ENCODE measurements at places on chromosomes 7 and 10.

- DNase-seq = peak; percentile 68
Measured at GRCh38 chr10:11246752-11247467, 229.2 kb downstream of the CELF2 start.

GRCh38 chr10:75451831-75452230, 20.4 kb downstream of the LRMDA start:
- DNase-seq = no peak

GRCh38 chr7:56447864-56448693, 331.9 kb upstream of the NUPR2 start:
- DNase-seq = peak; percentile 1

DNA sequence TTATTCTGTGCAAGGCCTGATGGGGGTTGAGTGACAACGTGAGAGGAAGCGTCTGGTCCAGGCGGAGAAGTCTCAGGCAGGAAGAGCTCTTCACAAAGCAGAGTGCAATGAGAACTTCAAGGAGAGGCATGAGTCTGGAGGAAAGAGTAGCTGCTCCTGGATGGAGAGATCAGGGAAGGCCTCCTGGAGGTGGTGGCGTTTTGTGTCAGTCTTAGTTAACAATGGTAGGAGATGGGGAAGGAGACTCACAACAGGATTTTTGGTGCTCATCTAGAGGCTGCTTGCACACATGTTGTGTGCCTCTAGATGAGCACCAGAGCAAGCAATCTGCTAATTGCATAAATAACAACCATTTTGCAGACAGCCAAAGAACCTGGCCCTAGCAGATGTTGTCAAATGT, 442.8 kb upstream of the PODXL start:
- DNase-seq = no peak

DNA sequence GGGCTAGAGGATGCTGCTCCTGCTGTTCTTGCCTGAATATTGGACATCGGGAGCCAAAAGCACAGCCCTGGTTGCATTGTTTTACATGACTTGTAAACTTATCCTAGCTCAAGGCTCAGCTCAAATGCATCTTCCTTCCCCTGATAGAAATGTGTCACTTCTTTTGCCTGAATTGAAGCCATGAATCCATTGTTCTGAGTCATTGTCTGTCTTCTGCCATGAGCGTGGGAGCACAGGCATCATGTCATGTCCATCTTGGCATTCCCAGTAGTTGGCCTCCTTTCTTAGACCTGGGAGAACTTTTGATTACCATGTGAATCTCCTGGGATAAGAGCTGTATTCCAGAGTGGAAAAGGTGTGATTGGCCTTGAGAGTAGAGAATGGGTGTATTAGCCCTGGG, 54.1 kb upstream of the OPN4 start:
- DNase-seq = no peak

DNA sequence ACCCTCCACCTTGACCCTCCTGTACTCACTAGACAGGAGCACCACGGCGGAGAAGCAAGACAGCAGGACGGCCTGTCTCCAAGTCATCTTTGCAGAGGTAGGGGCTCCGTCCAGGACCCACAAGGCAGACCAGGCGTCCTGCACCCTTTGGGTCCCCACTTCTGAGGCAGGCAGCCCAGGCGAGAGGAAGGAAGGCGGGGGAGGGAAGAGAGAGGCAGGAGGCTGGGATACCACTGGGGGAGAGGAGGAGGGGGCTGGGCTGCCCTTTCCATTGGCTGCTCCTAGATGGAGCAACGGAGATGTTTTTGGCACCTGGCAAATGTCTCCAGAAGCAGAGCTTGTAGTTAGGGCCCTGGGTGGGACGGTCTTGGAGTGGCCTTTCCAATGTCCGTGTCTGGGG, at the start of gene UCMA:
UCMA (minus strand) TSS at position 203 of the 400 bp plus-strand sequence; CDS start at position 87, 116 bp downstream.
- no peak for DNase-seq

- DNase-seq = no peak
Measured at GRCh38 chr10:78207776-78208175, 174.1 kb downstream of the RPS24 start.

DNA sequence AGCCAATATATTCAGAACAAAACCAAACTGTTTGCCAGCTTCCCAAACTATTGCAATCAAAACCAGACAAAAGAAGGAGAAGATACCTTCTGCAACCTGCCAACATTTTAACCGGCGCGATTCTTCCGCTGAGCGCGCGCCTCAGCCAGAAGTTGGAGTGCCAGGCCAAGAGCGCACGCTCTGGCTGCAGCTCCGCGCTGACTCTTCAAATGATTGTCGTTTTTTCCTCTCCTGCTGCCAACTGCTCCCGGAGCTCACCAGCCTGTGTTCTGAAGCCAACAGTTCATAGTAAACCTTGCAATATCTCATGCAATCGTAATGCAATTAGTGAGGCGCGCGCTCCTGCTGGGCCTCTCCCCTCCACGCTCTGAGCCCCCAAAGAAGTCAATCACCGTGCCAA, 259.7 kb upstream of the MGMT start:
- DNase-seq = no peak

- DNase-seq = no peak
Measured at GRCh38 chr7:69295977-69296376, 302.3 kb upstream of the AUTS2 start.

- no peak for DNase-seq
Measured at GRCh38 chr10:86446987-86447386, 74.6 kb downstream of the WAPL start.

DNA sequence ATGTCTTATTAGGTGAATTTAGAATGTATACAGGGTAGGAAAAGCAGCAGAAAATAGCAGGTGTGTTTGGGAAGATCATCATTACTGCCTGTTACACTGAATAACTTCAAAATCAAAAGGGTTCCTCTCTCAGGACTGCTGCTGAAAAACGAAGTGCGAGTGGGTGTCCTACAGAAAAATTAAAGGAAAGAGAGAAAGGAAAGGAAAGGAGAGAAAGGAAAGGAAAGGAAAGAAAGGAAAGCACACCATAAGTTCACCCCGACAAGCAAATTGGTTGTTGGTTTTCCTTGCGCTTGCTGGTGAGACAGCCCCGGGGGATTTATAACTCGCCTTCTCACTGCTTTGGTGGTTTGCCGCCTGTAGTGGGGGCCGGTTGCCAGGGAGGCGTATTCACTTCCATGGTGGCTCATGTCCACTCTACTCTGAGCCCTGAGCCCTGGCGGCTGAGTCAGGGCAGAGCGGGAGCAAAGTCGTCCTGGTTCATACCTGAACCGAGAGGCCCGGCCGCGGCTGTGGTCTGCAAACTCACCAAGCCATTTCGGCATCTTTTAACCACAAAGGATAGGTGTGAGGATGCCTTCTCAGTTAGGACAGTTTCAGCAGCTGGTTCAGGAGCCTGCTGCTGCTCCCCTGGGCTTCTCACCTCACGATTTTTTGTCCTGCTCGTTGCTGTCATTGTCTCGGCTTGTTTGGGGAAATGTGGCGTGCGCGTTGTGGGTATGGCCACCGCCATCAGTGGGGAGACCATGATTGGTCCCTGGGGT, 26.1 kb downstream of the INPP5A start:
- DNase-seq = peak; percentile 75

- no peak for DNase-seq
Measured at GRCh38 chr7:116670409-116671015, 1.5 kb upstream of the MET start.

DNA sequence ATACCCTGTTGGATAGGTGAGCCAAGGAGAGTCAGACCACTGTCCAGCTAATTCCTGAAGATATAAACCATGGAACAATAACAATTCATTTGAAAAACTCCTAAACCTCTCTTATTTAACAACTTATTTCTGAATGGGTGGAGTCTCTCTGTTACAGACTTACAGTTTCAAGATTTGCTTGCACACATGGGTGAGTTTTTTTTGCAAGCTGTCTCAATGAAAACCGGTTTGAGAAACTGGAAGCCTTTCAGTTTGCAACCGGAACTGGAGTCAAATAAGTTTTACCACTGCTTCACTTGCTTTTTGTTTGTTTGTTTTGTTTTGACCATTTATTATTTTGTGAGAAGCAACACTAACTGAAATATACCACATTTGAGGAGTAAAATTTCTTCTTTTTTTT, 243.8 kb downstream of the MTERF1 start:
- no peak for DNase-seq

GRCh38 chr7:40418448-40418847, 283.6 kb downstream of the SUGCT start:
- no peak for DNase-seq

DNA sequence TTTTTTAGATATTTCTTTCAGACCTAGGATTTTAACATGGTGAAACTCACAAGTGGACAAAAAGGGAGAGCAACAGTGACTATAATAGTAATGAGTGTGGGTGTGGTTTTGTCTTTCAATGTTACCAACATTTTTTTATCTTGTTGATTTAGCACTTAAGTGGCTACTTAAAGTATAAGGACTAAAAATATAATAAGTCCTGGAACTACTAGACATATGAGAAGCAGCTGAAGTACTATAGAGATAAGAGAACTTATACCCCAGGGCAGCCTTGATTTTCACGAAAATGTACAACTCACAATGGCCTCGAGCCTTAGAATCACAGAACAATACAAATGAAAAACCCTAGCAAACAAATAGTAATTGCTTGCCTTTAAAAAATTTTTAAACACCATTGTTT, 1151.8 kb downstream of the TYW1 start:
- no peak for DNase-seq

DNA sequence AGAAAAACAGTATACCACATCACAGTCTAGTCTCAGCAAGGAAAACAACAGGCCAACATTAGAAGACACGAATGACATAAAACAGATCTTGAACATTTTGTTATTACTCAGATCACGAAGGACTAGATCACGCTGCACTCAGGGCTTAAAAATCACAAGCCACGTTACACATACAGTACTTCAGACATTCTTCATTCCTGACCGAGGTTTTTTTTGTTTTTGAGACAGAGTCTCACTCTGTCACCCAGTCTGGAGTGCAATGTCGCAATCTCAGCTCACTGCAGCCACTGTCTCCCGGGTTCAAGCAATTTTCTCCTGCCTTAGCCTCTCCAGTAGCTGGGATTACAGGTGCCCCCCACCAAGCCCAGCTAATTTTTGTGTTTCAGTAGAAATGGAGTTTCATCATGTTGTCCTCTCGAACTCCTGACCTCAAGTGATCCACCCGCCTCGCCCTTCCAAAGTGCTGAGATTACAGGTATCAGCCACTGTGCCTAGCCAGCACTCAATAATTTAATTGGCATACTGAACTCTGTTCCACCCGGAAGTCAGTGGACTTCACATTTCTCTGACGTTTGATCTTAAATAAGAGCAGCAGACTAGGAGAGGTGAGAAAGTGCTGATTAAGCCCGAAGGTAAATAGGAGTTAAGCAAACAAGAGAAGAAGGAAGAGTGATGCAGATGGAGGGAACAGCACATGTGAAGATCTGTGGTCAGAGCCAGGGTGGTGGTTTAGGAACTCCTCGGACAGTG, 3.5 kb downstream of the AIMP2 start:
- DNase-seq = no peak

GRCh38 chr7:143416565-143417149, 8.0 kb upstream of the EPHA1 start:
- DNase-seq = no peak

GRCh38 chr10:69866688-69867461, 65.2 kb downstream of the COL13A1 start:
- DNase-seq = no peak

DNA sequence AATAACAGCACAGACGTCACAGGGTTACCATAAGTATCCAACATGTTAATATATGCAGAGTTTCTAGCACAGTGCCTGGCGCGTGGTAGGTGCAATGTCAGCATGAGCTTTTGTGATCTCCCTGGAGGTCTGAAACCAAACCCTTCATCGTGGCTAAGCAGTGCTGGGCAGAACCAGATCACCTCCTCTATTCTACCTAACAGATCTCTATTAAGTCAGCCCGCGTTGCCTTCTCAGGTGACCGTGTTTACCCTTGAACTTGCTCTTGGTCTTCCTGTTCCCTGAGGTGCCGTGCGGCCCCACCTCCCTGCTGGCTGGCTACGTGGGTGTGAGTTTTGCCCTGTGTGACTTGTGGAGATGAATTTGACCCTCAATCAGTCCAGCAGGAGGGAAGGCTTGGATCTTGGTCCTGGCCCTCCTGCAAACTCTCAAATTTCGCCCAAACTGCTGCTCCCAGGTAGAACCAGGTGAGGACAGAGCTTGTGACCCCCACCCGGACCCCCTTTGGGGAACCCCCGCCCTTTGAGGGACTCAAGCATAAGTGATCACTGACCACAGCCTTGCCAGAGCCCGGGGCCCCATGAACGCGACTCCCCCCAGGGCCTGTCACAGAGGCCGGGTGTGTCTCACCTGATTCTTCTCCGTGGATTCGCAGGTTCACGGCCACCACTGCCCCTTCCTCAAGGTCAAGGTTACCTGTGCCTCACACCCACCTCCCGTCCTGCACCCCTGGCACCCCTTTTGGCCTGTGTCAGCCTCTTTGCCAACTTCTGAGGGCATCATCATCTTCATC, 54.2 kb downstream of the ELFN1 start:
- DNase-seq = no peak

DNA sequence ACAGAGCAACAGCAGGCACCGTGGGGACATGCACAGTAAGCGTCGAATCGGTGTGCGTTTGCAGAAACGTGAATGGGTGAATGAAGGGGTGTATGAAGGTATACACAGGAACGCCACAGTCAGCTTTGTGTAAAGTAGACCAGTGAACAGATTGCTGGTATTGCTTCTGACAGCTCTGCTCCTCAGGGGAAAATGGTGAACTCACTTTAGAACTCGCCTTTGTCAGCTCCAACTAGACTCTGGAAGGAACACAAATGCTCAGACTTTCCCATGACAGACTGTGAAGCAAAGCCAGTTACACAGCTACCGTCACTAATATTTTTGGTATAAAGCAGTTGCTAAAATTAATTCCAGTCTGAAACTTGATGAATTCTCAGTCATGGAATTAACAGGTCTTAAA, 78.9 kb downstream of the CUX1 start:
- DNase-seq = no peak

- DNase-seq = no peak
Measured at GRCh38 chr10:116836083-116836482, 13.2 kb upstream of the ENO4 start.

DNA sequence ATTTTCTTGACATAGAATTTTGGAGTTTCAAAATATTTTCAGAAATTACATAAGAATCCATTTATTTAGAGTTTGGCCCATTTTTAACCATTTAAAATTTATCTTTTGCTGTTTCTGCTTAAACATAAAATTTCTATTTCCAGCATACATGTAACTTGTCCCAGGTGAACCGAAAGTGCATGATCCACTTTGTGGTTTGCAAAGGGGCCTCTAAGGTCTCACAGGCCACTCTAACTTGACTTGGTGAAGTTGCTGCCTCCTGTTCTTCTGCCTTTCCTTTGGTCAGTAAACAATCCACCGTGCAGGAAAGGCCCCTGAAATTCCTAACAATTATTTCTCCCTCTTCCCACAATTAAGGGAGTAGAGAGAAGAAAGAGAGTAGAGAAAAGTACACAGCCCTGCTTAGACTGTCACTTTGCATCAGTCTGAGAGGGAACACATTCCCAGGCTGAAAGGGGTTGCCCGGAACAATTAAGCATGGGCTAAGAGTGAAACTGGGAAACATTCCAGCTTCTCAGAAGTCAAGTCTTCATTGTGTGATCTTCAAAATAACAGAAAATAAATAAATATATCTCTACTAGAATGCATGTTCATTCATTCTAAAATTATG, 79.5 kb upstream of the SEMA3A start:
- DNase-seq = no peak

GRCh38 chr7:119935418-119936025, 337.5 kb upstream of the KCND2 start:
- DNase-seq = peak; percentile 1

GRCh38 chr7:155310425-155311114, 12.9 kb downstream of the INSIG1 start:
- DNase-seq = no peak

Measured in GM06990 (cell line).